Neural progenitor cell (in vitro differentiated cells): ENCODE measurements at places on chromosomes 11 and 22.

GRCh38 chr11:107621081-107621480, 30.1 kb downstream of the ELMOD1 start:
- DNase-seq: no peak

GRCh38 chr22:40401532-40401931, 31.1 kb downstream of the SGSM3 start:
- no peak for DNase-seq

- no peak for DNase-seq
These were observed 383.2 kb upstream of the LRRC4C start for GRCh38 chr11:41842673-41843072.

- DNase-seq: peak; percentile 88
These were observed 14.4 kb upstream of the SERPINH1 start for GRCh38 chr11:75547617-75548058.

DNA sequence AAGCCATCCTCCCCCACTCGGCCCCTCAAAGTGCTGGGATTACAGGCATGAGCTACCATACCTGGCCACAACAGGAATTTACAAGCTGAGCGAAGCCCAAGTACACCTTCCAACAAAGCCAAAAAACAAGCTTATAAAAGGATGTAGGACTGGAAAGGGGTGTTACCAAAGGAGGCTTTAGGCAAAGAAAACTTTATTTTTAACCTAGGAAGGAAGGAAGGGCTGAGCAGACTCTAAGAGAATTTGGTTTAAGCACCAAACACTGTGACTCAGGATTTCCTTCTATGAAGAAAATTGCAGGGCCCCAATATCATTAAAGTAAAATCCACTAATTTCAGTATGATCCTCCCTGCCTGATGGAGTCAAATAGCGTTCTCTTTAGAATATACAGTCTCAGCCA, 12.1 kb downstream of the DENND5A start:
- no peak for DNase-seq
